Effector memory CD4-positive, alpha-beta T cell (primary cell): ENCODE measurements at places on chromosomes 2 and 18.

DNA sequence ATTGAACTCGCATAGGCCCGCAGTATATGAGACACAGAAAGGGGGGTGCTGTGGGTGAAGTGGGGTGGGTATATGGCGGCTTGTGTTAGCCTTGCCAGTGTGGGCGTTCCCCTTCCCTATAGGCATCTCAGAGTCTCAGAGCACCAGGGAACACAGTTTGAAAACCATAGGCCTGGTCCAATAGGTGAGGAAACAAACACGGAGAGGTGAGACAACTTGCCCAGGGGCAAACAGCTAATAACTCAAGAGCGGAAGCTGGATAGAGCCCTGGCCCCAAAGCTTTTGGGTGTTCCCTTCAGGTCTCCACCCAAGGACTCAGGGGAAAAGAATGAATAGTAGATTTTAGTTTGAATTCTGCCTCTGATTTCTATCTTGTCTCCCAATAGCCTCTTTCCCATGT, 7.9 kb downstream of the LIPG start:
- DNase-seq, result no peak

- no peak for DNase-seq
Measured at GRCh38 chr2:222909286-222909685, 48.5 kb downstream of the ACSL3 start.

- no peak for DNase-seq
Measured at GRCh38 chr2:221216636-221217035, 355.5 kb downstream of the EPHA4 start.

DNA sequence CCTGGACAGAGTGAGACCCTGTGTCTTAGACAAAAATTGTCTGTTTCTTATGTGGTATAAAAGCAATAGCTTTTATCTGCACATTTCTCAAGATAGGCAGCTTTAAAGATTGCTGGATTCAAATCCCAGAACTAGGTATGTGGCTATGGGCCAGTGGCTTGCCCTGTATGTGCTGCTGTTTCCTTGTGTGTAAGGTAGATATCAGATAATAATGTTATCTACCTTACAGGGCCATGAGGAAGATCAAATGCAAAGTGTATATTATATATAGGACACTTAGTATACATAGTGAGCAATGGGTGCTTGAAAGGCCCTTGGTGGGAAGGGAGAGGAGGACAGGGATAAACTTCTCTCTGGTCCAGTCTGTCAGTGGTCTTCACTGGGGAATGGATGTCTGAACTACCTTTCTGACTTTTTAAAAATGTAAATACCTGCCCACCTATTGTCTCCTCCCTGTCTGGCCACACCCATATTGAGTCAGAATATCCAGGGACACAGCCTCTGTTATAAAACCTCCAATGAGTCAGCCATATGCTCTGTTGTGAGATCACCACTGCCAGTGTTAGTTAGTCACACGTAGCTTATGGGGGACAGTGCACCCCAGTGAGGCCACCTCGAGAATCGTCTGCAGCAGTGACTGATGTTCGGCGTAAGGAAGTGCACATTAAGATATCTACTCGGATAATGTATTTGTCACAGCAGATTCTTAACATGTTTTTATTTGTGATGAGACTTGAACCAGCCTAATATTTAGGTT, 383.4 kb downstream of the PTPRM start:
- no peak for DNase-seq

DNA sequence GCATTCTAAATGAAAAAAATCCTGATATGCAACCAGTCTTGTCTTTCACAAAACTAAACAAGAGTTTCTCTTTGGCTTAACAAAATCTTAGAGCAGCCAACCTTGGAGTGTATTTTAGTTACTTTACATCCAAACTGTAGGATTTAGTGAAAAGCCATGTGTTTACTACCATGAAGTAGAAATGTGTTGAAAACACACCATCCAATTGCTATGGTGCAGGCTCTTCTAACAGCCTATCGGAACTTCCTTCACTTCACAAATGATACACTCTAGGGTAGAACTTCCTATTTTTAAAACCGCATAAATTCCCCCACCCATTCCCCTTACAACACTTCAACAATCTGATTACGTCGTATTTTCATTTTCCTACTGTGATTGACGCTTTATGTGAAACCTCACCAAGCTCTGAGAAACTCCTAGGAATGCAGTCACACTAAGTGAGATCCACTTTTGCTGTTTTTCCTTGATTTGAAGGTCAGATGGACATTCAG, 74.4 kb upstream of the MAP4K4 start:
- DNase-seq, result no peak

GRCh38 chr2:128037649-128038048, 9.8 kb upstream of the SAP130 start:
- no peak for DNase-seq

DNA sequence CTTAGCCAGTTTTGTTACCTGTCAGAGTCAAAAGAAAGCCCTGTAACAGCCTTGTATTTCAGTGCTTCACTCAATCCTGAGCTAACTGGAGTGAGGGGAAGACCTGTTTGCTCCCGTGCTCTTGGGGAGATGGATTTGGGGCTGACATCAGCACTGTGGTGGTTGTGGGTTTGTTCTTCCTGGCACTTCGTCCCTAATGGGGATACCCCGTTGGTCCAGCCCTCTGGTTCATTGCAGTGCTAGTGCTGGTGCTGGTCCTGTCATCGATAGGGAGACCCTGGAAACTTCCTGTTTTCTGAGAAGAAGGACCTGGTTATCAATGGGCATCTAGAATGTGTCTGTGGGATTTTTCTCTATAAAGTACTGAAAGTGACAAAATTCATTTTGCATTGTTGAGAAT, 205.4 kb downstream of the ZNF407 start:
- no peak for DNase-seq

- DNase-seq, result no peak
Measured at GRCh38 chr2:88875736-88876135, 184.3 kb downstream of the RPIA start.

GRCh38 chr2:99879481-99879880, 262.9 kb downstream of the AFF3 start:
- DNase-seq, result no peak

- no peak for DNase-seq
Measured at GRCh38 chr18:14999085-14999975, 251.4 kb downstream of the ANKRD30B start.

DNA sequence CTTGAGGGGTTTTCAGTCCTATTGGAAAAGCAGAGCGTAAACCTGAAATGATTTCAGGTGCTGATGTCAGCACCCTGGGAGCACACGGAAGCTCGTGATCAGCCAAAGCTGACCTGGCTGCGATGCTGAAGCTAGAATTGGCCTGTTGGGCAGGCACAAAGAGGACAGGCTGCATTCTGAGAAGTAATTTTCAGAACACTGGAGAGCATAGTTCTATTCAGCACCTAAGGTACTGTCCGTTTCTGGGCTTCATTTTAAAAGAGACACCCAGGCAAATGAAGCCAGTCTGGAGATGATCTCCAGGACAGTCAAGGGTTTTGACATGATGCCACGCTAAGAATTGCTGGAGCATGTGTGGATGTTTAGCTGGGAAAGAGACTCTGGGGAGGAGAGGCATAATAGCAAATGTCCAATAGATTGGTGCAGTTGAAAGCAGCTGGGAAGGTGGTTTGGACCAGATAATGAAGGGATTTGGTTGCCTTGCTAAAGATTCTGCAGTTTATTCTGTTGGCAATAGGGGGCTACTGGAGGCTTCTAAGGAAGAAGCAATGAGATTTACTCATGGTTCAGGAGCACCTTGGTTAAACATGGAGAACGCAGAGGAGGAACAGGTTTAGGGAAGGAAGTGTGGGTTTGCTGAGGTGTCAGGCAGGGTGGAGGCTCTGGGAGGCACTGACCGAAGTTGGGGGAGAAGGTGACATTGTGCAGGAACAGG, 86.6 kb downstream of the ACOXL start:
- no peak for DNase-seq

GRCh38 chr2:223722226-223722625, 115.2 kb downstream of the AP1S3 start:
- DNase-seq, result no peak

- DNase-seq, result no peak
Measured at GRCh38 chr2:238893349-238894000, 45.6 kb downstream of the TWIST2 start.

- no peak for DNase-seq
Measured at GRCh38 chr18:23710068-23710527, 20.8 kb downstream of the LAMA3 start.

DNA sequence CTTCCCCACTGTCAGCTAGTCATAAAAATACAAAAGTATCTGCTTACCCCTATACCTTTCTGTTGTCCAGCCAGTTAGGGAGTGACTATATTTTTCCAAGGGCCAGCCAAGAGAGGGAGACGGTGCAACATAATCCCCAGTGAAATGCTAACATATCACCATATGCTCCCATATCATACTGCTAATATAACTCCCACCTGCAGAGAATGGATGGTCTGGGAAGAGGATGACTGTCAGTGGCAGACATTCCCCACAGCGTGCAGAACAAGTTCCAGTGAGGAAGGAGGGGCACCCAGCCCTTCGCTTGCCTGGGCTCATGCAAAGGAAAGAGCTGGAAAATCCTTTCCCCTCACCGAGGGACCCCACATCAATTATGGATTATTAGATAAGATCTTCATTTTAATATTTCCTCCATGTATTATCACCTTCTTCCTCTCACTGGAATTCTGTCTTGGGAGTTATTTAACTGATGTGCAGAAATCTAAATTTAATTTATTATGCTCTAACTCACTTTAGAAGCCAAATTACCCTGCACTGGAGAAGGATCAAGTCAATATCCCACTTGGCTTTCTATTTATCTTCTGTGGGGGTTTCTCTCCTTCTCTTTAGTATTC, 135.6 kb downstream of the GALNT14 start:
- no peak for DNase-seq

GRCh38 chr2:111118981-111119821, 1.5 kb upstream of the BCL2L11 start:
- peak; percentile 19 for DNase-seq

- no peak for DNase-seq
Measured at GRCh38 chr2:67564076-67564475, 166.9 kb downstream of the ETAA1 start.

DNA sequence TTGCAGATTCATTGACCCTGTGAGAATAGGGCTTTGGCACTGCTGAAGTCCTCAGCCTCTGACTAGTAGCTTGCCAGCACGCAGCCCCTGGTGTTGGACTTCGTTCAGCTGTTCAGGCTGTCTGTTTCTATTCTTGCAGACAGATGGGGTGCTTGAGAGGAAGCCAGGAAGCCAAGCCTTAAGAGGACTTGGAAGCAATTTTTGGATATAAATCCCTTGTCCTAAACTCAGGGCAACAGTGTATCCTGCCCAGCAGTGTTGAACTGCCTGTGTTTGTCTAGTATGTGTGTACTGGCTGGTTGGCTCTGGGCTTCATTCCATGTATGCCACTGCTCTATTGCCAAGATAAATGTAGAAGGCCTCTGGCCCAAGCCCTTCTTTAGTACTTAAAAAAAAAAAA, 108.6 kb downstream of the COMMD1 start:
- no peak for DNase-seq

GRCh38 chr18:35717182-35717581, 135.6 kb downstream of the GALNT1 start:
- DNase-seq, result no peak

DNA sequence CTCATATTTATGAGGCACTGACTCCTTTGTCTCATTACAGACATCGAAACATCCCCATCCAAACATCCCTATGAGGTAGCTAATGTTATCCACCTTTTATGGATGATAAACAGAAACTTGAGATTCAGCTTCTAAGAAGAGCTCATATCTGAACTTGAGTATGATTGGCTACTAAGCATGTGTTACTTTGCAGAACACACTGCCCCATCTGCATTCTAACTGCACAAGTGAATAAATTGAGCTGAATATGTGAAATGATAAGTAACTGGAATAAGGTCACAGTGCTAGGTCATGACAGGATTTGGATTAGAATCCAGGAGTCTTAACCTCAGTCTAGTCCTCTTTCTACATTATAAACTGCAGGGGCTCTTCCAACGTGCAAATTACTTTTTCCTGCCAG, 172.7 kb downstream of the SETBP1 start:
- DNase-seq, result no peak

DNA sequence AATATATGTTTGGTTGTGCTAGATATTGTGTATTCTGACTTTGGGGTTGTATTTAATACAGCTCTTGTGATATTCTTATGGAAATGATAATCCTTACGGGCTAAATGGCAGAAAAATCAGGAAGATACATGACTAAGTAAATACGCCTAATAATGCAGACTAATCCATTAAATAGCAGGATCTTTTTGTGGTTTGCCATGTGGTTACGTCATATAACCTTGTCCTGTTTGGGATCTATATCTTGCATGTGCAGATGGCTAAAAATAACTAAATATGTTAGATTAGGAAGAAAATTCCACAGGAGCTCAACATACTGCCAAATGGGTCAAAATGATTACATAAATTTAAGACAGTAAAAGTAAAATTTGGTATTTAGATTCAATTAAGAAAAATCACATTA, 83.0 kb downstream of the NEB start:
- no peak for DNase-seq

DNA sequence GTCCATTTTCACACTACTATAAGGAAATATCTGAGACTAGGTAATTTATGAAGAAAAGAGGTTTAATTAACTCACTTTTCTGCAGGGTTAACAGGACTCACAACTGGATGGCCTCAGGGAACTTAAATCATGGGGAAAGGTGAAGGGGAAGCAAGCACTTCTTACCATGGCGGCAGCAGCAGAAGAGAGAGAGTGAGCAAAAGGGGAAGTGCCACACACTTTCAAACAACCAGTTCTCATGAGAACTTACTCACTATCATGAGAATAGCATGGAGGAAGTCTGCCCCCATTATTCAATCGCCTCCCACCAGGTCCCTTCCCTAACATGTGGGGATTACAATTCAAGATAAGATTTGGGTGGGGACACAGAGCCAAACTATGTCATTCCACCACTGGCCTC, 55.1 kb upstream of the NETO1 start:
- DNase-seq, result no peak

DNA sequence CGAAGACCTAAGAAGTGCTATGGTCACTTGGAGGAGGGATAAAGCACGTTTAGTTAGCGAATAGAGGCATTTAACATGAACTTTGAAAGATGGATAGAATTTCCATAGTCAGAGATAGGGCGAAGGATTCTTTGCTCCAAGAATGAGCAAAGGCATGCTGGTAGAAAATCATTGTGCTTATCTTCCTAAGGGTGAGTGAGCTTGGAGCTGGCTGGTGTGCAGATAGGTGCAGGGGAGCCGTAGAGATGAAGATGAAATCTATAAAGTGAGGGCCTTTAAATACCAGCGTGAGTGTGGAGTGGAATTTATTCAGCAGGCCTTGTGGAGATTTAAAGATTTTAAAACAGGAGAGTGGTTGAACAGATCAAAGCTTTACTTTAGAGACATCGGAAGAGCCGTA, 1.6 kb downstream of the HRH4 start:
- DNase-seq, result no peak

GRCh38 chr2:236642584-236643291, 73.1 kb downstream of the ACKR3 start:
- DNase-seq, result no peak

DNA sequence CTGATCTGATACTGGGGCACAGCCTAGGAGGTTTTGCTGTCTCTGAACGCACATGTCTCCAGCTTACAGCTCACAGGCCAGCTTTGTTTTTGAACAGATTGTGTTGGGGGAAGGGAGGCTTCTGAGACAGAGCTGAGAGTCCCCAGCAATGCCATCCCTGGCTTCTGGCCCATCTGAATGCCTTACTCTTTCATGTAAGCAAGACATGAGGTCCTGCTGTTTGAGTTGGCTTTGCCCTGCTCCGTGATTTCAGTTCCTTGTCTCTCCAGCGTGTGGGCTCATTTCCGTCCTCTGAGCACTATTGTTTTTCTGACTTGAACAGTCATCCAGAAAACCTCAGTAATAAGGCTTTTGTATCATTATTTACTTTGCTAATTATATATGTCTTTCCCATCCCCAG, 194.9 kb upstream of the TNP1 start:
- no peak for DNase-seq
